Hematopoietic multipotent progenitor cell treated with erythropoietin and hydrocortisone succinate and interleukin-3 and kit ligand, for 6 days (in vitro differentiated cells): ENCODE measurements at places on chromosomes 6 and 20.

DNA sequence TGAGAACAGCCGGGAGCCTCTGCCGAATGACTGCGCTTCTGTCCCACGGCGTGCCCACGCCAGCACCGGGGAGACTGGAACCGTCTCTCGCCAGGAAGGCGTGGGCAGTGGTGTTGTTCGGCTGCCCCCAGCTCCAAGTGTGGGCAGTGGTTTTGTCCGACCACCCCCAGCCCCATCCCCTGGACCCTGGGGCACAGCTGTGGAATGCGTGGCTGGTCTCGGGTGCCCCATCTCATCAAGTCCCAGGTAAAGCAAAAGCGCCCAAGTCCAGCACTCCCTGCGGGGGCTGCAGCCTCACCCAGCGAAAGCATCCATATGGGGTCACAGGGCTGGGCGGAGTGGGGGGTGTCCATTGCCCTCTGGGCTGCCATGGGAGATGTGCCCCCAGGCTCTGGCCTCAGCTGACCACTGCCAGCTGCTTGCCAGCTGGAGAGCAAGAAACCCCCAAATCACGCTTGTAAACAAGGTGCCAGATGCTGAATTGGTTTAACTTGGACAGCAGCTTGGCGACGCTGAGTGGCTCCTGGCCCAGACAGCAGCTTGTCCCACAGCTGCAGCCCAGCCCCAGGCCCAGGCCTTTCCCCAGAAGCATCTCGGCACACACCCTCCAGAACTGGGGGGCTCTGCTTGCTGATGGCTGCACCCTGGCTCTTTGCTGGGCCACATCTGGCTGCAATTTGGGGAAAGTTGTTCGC, 4.5 kb downstream of the CABLES2 start:
- no peak for DNase-seq

DNA sequence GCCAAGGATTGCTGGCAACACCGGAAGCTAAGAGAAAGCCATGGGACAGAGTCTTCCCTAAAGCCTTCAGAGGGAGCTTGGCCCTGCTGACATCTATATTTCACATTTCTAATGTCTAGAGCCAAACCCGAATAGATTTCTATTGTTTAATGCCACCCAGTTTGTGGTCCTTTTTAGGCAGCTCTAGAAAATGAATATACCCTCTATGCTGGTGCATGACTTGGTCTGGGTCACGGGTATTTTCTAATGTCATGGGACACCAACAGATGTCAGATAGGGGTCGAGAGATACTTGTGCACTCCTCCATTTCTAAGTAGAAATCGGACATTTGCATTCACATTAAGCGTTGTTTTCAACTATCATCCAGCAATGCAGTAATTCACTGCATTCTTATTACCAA, 37.0 kb upstream of the SOX4 start:
- no peak for DNase-seq

DNA sequence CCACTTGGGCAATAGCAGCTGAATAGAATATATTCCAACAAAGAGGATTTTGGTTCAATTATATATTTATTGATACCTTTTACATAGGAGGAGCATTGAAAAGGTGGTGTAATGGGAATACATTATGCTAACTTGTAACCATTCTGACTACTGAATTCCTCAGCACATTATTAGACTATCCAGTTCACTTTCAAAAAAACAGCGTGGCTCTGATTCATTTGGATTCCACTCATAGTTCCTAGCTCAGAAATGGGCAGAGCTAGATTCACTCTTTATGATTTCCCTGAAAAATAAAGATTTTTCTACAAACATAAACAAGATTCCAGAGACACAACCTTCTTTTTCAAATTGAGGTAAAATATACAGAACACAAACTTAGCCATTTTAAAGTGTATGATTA, 9.2 kb upstream of the TRERF1 start:
- no peak for DNase-seq

GRCh38 chr20:36126836-36127527, 27.6 kb upstream of the EPB41L1 start:
- no peak for DNase-seq

DNA sequence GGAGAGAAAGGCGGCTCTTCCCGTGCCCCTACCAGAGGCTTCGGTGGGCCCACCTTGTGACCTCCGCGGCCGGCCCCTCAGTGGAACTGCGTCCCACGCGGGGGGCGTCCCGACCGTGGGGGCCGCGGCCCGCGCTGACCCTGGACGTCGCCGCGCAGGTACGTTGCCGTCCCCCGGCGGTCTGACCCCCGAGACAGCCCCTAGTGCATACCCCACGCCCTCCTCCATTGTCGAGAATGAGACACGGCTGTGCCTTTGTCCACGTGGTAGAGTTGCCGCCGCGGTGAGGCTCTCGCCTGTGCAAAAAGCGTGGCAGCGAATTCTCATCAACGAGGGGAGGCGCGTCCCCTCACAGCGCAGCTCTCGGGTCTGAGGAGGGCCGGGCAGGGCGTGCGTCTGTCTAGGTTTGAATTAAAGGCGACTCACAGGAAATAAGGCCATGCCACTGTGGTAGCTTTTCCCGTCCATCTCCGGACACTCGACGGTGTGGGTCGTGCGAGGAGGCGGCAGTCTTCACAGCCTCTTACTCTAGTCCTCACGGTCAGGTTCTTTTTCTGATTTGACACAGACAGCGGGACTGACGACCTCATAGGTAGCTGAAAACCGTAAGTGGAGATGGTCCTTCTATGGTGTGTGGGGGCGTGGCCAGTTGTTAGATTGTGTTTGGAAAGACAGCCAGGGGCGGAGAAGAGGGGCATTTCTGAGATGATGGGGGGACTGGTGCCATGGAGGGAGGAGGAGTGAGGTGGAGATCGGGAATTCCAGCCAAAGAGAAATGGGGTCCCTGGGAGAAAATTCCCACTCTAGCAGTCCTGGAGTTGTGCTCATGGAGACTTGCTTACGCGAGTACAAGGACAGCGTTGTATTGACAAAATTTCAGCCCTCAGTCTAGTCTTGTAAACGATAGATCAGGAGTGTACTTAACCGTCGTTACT, 580 bp downstream of the NXT1 start:
- peak; percentile 81 for DNase-seq

GRCh38 chr20:57856658-57857057, 146.8 kb upstream of the PMEPA1 start:
- DNase-seq, result no peak

GRCh38 chr6:162443101-162443500, 284.5 kb downstream of the PRKN start:
- DNase-seq, result no peak

GRCh38 chr6:3751077-3751729, at the start of gene PXDC1:
PXDC1 (minus strand) TSS chr6:3751713; CDS start chr6:3751531, 182 bp downstream.
- no peak for DNase-seq

GRCh38 chr6:112408522-112408921, 61.4 kb downstream of the RFPL4B start:
- DNase-seq, result no peak

GRCh38 chr6:128558021-128558420, 37.6 kb upstream of the PTPRK start:
- DNase-seq, result no peak

GRCh38 chr6:143507358-143508145, 4.0 kb downstream of the FUCA2 start:
- DNase-seq, result no peak
